Epithelial cell of esophagus (primary cell): ENCODE measurements at places on chromosomes 2 and 18.

DNA sequence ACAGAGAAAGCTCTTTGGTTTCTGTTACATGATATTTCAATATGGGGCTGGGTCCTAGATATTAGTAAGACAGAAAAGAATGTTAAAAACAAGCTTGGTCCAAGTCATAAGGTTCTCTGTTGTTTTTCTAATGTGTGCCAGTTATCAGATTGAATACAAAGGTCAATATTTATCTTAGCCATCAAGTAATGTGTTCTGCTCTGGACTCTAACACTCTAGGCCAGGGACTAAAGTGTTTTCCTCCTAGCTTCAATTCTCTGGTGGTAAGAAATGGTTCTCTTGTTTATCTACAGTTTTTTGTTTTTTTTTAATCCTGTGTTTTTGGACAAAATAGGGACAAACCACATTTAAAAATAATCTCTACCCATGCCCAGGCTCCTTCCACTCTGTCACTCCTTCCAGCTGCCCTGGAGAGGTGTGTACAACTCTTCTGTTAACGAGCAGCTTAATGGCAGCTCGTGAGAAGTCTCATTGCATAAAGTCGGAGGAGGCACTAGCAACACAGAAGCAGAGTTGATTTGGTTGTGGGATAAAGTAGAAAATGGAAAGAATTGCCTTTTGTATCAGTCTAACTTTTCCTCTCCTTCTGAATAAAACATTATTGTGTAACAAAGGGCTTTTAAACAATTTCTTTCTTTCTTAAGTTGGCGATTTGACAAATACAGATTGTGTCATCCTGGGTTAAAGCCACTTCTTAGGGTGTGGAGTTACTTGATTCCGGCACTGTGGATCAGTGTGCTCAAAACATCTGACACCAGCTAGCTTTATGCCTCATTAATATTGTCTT is 8.0 kb upstream of the SESTD1 start:
- peak; percentile 77 for DNase-seq

DNA sequence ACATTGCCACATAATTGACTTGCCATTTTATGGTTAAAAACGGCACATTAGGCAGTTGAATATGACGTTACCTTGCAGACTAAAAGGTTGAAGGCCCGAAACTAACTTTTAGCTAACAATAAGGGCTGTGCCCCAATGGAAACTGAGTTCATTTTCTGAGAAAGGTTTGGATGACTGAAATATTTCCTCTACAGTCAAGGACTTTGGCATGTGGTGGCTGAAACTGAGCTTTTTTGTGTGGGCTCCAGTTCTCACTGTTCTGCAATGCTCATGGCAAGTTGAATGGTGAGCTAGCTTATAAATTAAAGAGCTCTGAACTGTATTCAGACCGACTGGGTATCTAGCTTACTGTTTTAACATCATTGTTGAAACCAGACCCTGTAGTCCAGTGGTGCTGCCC is 23.8 kb upstream of the TXNDC2 start:
- DNase-seq: no peak

DNA sequence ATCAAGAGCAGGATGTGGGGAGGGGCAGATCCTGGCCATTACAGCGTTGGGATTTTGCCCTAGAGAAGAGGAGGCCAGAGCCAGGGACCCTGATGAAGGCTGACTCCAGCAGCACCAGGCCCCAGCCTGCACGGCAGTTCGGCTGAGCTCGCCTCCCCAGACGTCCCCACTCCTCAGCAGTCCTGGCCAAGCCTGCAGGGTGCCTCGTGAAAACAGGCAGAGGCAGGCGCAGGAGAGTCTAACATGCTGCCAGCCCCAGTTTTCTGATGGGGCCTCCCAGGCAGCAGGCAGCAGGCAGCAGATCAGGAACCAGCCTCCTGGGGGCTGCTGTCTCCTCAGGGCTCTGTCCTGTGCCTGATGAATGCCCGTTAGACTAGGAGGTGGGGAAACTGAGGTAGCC is 19.7 kb upstream of the GLI2 start:
- DNase-seq: no peak

DNA sequence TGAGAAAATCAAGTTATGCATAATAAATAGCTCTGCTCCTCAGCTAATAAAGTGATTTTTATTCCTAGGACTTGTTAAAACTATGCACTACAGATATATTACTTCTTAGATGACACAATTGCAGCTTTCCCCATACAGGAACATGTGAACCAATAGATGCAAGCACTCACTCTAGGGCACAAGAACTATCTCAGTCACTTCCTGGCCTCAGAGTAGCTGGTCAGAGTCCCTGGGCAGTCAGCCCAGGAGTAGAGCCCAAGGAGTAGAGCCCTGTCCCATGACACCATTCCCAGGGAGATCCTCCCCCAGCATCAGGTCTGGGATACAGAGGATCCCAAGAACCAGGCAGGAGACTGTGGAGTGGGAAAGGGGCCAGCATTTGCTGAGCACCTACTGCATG is 2.7 kb downstream of the TNS1 start:
- DNase-seq: no peak

GRCh38 chr2:2950403-2950952 is 427.1 kb downstream of the EIPR1 start:
- no peak for DNase-seq

- DNase-seq: no peak
These were observed 48.7 kb downstream of the SPTBN1 start for GRCh38 chr2:54504866-54505265.

DNA sequence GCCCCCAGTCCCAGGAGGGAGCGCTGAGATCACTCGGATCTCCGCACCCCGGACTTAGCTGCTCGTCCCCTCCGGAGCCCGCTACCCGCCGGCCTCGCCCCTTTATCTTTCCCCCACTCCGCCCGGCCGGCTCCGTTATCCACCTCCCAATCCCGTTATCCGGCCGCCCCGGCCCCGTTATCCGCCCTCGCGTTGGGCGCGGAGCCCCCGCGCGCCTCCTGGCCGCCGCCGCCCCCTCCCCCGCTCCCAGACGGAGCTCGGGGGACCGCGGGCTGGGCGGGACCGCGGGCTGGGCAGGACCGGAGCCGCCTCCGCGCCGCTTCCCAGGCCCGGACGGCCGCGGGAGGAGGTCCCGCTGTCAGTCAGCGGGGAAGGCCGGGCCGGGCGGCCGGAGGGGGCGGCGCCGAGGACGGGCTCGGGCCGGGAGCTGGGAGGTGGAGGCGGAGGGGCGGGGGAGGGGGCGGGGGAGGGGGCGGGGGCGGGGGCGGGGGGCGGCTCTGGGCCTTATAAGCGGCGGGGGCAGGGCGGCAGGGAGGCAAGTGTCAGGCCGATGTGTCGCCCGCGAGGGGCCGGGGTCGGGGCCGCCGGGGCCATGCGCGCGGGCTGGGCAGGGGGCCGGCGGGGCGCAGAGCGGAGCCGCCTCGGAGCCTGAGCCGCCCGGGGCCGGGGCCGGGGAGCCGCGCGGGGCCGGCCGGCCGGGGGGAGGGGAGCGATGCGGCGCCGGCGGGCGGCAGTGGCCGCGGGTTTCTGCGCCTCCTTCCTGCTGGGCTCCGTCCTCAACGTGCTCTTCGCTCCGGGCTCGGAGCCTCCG is at the start of gene PKDCC:
Gene PKDCC, plus strand, starts transcription at position 534 of the 811 bp plus-strand sequence. Its CDS starts 179 bp downstream, at position 713.
- DNase-seq: peak; percentile 47

GRCh38 chr2:168054657-168055056 is 192.7 kb downstream of the STK39 start:
- no peak for DNase-seq

DNA sequence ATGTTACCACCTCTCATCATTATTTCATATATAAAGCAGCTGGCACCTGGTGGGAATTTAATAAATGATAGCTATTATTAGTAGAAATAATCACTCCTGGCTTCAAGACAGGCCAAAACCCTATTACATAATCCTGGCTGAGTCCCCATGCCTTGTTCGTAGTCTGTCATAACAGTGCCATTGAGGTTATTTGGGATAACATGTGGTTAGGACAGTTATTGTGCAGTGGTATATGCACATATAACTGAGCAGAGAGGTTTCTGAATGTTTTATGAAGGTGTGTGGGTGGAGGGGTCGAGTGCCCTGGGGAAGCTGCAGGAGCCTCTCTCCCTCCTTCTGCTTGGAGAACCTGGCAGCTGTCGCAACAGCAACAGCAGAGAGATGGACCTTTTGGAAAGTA is 162.4 kb upstream of the NABP1 start:
- DNase-seq: no peak

- DNase-seq: peak; percentile 47
These were observed 20.8 kb downstream of the CRIM1 start for GRCh38 chr2:36376319-36376765.

GRCh38 chr2:35228584-35228983 is 1127.0 kb upstream of the CRIM1 start:
- no peak for DNase-seq

GRCh38 chr2:59463426-59463825 is 1090.0 kb downstream of the BCL11A start:
- DNase-seq: no peak

DNA sequence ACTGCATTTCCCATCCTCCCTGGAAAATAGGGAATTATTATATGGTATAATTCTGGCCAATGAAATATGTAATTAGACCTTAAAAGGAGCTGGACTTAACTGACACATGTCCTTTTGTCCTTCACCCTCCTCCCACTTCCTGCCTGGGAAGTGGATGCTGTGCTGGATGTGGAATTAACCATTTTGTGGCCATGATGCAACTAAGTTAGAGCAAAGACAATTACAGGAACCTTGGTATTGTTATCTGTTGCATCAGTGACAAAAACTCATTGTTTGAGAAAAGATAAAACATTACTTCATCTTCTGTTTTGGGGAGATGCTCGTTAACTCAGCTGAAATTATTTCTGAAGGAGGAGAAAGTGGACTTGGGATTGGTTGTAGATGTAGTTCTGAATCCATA is 227.7 kb upstream of the BOD1L2 start:
- no peak for DNase-seq

DNA sequence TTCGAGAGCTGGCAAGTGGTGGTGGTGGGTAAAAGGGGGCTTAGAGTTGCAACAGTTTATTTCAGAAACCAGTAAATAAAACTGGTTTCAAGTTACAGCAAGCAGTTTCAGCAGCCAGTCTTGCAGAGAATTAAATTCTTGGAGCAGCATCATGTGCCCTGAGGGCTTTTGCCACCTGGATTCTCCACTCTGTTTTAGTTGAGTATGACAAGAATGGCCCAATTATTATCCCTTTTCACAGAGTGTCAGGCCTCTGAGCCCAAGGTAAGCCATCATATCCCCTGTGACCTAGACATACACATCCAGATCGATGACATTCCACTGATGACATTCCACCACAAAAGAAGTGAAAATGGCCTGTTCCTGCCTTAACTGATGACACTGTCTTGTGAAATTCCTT is 72.8 kb upstream of the FANCL start:
- peak; percentile 19 for DNase-seq

- no peak for DNase-seq
These were observed 23.2 kb downstream of the HDAC4 start for GRCh38 chr2:239377591-239377990.
